ENCODE measurements at places on chromosomes 7 and 10.

- DNase-seq, result no peak
Observed at GRCh38 chr7:32892521-32893206, 1.1 kb upstream of the KBTBD2 start.

DNA sequence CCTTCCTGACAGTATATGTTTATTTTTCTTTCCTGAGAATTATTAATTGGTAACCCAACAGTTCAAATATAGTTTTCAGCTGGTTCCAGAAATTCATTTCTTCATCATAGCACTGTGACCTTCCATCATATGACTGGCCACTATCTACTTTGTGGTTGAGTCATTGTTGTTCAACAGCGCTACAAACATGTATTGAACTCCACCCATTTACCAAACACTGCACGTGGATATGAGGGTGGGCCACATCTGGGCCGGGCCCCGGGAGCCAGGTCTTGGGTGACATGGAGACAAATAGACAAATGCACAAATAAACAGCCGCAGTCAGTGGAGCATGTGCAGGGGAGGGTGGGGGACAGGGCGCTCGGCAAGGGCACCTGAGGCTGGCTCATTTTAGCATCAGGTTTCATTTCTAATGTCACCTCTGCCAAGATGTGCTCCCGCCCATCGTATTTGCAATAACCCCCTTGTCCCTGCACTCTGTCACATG is 24.0 kb upstream of the EEPD1 start:
- DNase-seq, result no peak

GRCh38 chr7:138204285-138204981 is 128.2 kb downstream of the AKR1D1 start:
- DNase-seq, result no peak

GRCh38 chr10:13706604-13707003 is 119.8 kb downstream of the PRPF18 start:
- no peak for DNase-seq

DNA sequence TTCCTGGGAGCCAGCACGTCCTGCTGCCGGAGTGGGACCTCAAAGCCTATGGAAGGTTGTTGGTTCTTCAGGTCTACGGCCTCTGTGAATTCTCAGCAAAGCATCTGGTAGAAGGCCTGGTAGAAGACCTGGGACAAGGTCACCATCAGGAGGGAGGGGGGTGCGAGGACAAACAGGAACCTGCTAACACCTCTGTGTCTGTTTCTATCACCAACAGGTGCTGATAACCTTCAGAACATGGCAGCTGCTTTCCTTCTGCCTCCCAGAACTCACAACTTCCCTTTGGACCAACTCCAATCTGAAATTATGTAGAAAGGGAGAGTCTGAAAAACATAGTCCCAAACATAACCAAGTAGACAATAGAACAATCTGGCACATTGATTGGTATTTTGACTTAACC is 8.3 kb upstream of the MET start:
- DNase-seq, result no peak

GRCh38 chr7:25361863-25362262 is 133.6 kb upstream of the NPVF start:
- DNase-seq, result no peak

DNA sequence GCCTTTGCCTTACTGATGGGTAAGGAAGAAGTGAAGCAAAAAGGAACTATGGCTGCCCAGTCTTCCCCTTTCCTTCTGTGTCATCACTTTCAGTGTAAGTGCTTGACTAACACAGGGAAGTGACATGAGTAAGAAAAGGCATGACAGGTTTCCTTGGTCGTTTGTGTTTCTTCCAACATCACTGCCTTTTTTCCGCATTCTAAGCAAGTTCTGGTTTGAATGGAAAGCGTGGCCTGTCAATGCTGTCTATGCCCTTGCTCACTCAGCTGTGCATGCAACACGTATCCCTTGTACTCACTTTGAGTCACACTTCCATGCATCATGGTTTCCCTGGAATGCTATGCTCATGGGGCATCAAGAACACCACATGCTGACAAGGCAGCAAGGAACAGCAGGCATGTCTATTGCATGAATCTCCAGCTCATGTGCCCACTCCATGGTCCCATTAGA is 111.8 kb downstream of the OAT start:
- no peak for DNase-seq

DNA sequence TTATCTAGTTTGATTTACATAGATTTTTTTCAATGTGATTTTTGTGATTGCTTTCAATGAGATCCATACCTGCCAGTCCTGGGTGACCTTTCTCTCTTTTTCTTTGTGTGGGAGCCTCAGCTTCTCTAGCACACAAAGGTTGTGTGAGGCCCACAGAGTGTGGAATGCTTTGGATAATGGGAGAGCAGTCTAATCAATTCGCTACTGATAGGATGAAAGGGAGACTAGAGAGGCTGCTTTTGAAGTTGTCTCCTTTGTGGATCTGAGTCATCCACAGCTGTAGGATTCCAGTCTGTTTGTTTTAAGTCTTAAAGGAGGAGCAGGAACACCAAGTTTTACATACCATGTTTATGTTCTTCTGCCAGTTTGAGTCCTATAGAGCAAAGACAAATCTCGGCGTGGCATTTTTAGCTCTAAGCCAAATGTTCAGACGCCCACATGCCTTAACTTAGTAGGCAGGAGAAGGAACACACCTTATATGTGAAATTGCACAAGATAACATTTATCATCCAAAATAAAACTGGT is 330.0 kb downstream of the ARL4A start:
- no peak for DNase-seq

- DNase-seq, result no peak
Observed at GRCh38 chr7:78198756-78199155, 400.2 kb downstream of the PHTF2 start.

- no peak for DNase-seq
Observed at GRCh38 chr10:120217736-120218135, 239.3 kb upstream of the PLPP4 start.

DNA sequence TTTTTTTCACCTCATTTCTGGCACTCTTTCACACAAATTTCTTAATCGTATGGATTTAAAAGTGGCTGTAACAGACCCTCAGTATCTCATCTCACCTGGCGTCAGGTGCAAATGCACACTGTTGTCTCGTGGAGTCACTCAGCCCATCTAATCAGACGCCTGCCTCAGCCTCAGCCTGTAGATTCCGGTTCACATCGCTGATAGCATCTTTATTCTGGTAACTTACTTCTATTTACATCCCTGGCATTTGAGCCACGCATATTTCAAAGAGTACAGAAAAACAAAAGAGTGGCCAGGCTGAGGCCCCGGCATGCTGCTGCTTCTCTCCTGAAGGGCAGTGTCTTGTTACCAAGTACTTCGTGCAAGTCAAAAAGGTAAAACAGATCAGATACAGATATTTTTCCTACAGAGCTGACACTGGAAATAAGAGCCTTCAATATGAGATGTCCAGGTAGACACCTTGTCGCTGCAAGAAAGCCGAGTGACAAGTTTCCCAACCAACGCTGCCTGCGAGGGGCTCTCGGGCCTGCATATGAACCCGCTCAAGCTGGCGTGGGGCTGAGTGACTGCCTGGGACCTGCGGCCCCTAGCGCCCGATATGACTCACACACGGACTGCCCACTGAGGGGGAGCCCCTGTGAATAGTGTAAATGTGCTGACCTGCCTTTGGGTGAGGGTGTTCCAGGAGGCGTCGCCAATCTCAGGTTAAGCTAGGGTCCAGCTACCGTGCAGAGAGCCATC is 4.3 kb downstream of the VIPR2 start:
- DNase-seq, result no peak

DNA sequence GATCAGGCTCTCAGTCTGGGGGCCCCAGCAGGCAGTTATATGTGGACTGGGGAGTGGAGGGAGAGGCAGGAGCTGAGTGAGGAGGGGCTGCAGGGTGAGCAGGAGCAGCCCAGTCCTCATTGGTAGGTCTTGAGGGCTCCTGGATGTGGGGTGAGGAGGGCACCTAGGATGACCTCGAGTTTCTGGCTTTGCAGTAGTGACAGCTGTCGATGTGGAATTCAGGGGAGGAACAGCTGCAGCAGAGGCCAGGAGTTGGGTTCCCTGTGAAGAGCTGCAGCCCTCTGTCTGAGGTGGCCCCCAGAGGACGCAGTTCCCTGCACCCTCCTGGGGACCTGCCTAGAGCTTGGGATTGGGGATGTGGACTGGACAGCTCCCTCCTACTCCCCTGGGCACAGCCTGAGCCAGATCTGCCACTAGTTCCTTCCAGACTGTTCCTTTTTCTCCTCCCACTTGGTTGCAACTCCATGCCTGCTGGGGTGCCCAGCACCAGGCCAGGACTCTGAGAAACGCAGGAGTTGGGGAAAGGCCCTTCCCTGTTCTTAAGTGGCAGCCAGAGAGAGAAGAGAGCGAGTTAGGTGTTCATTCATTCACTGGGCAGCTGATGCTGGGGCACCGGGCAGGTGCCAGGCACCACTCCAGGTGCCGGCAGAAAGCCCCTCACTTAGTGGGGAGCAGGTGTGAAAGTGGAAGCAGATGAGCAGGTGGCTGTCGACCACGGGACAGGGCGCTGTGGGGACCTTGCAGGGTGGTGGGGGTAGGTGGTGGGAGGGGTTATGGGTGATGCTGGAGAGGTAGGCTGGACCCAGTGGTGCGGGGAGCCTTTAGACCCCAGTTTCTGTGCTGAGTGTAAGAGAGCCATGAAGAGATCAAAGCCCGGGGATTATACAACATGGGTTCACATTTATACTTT is 57.9 kb downstream of the PRF1 start:
- no peak for DNase-seq

DNA sequence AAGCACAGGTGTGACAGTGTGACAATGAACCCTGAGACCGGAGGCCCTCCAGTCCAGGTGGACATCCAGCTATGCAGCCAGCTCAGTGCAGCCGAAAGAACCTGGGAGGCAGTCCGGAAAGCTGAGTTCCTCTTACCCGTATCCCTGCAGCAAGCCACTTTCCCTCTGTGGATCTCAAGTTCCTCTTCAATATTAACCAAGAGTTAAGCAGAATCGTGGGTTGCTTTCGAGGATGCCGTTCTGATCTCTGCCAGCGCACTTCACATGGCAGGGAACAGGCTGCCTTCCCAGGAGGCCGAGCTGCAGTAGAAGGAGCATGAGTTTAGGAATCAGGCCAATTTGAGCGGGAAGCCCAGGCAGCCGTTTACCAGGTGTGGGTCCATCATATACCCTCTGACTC is 591.6 kb downstream of the SDK1 start:
- DNase-seq, result no peak

GRCh38 chr7:43630482-43630881 is 47.6 kb downstream of the STK17A start:
- no peak for DNase-seq
